ENCODE measurements at places on chromosomes 1 and 21.

DNA sequence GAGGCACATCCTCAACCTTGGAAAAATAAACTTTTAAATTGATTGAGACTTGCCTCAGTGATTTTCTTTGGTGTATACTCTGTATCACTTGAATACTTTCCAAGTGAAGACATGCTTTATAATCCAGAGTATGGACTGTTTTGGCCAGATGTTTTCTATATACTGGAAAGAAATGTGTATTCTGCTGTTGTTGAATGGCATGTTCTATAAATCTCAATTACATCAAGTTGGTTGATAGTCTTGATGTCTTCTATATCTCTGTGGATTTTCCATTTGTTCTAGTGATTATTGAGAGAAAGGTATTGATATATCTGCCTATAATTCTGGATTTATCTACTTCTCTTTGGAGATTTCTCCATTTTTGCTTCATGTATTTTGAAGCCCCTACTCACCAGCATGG, 37.5 kb downstream of the EBNA1BP2 start:
- DNase-seq: no peak

DNA sequence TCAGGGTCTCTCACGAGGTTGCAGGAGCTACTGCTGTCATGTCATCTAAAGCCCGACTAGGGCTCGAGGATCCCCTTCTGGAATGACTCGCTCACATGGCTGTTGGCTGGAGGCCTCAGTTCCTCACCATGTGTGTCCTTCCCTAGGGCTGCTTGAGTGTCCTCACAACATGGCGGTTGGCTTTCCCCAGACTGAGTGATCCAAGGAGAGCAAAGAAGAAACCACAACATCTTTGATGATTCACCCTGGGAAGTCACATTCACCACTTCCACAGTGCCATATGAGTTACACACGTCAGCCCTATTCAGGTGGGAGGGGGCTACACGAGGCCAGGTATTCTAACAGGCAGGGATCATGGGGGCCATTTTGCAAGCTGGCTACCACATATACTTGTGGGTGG, 64.9 kb downstream of the FHAD1 start:
- no peak for DNase-seq

- DNase-seq: peak; percentile 28
Measured at GRCh38 chr1:170929835-170930554, 5.3 kb upstream of the MROH9 start.

DNA sequence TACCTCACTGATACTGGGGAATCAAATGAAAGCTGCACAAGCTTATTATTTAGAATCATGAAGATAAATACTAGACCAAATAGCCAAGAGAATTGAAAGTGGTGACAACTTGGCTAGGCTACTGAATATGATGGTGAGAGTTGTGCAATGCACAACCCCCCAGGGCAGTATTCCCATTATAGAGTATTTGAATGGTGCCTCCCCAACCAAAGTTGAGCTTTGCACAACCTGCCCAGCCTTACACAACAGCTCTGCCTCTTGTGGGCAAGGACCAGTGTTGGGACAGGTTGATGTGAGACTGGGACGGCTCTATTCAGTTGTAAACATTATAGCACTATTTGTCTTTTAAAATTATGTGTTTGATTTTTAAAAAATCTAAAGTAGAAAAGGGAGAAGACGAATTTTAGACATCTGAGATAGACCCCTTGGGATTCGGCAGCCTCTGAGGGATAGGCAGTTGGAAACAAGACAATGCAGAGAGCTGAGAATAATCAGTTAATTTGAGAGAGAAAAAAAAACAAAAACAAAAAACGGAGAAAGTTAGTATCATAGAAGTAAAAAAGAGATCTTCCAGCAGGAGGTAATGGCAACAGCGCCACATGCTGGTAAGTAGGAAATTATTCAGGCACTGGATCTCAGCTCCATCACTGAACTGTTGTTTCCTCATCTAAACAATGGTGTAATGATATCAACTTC, 91.0 kb upstream of the KCNA3 start:
- no peak for DNase-seq

DNA sequence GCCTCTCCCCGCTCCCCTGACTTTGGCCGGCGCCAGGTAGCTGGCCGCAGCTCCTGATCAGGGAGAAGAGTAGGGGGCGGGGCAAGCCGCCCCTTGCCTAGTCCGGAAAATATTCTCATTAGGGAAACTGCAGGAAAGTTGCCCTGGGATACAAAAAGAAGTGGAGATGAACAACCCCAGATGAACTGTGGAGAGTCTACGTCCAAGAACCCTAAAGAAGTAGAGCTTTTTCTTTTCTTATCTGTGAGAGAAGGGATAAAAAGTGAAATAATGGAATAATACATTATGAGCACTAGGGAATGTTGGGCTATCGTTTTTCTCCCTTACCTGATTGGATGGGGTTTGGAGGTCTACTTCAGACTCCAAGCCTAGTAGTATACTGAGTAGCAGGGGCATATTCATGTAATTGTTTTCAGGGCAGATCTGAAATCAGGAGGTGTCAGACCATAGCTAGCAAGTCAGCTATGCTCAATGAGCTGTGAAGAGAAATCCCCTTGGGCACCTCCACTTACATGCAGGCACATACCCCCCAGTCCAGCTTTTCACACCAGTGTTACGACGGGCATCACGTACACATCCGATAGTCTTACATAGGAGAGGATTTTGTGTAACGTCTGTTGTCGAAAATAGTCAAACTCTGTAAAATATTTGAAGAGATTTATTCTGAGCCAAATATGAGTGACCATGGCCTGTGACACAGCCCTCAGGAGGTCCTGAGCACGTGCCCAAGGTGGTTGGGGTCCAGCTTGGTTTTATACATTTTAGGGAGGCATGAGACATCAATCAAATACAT, 1.7 kb upstream of the DUSP10 start:
- DNase-seq: no peak

- DNase-seq: no peak
Measured at GRCh38 chr1:78006521-78006920, 1.8 kb downstream of the DNAJB4 start.

Data from iPS DF 19.7 (cell line).